GM23248 (cell line): ENCODE measurements at places on chromosomes 5 and 9. TPM values are rescaled to one million over a fixed set of nuclear protein-coding genes. Genes with fewer than 3 reads are reported as not detected.
A peak's percentile ranks its signal among the peaks of the same experiment; 100 is the strongest.

DNA sequence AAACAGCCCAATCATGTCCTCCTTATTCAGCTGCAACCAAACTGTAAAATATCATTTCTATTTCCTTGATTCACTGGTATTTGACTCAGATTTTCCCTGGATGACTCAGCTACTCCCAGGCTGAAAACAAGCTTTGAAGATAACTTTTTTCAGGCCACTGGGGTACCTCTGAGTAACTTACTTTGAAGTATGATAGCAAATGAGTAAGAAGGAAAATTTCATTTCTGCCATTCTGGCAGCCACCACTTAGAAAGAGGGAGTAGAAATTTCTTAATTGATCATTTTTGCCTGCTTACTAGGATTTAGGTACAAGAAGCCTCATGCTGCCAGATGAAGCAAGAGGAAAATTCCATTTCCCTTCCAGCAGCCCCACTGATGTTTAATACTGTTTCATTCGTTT, 247.4 kb downstream of the PRELID2 start:
- DNase-seq = peak; percentile 93

- peak; percentile 9 for DNase-seq
These were observed 85.7 kb upstream of the NIPBL start for GRCh38 chr5:36790847-36791246.

DNA sequence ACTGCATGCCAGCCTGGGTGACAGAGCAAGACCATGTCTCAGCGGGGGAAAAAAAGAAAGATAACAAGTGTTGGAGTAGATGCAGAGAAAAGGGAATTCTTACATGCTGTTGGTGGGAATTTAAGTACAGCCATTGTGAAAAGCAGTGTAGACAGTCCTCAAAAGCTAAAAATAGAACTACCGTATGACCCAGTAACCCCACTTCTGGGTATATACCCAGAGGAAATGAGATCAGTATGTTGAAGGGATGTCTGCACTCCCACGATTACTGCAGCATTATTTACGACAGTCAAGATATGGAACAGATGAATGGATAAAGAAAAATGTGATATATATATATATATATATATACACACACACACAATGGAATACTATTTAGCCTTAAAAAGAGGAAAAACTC, 225.3 kb upstream of the SLC24A2 start:
- DNase-seq = no peak

GRCh38 chr5:965604-966344, 42.8 kb upstream of the NKD2 start:
- no peak for DNase-seq

The TAF11L12 gene
- not detected in 2 replicates for total RNA-seq

The EDIL3 gene
- total RNA-seq = 16.3 and 24.1 TPM in 2 replicates

- no peak for DNase-seq
These were observed 31.2 kb downstream of the PIK3R1 start for GRCh38 chr5:68246802-68247201.

DNA sequence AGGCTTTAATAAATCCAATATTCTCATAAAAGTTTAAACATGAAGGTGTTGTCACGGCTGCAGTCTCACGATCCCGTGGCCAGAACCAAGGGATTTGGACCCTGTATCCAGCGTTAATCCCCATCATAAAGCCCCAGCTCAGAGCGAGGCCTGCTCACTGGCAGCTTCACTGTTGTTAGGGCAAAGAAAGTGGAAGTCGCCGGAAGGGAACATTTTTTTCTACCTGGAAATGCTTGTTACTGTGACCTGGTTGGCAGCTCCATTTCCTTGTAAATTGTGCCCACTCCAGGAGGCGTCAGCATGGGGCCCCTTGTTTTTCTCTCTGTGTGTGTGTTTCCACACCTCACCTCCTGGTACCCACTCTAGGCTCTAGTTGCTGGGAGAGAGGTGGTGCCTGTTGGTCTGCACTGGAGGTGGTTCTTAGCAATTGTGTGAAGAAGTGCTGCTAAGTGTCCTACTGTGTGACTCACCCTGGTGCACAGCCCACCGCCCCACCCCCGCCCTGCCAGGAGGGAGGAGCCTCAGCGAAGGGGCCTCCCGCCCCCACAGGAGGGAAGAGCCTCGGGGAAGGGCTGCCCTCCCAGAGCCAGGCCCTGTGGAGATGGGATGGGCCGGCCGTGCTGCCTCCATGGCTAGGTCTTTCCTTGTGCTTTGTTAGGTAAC, 105.1 kb downstream of the EHMT1 start:
- peak; percentile 30 for DNase-seq

The C9orf153 gene
- not detected in 2 replicates for total RNA-seq

- no peak for DNase-seq
These were observed 487 bp downstream of the SPATA24 start for GRCh38 chr5:139403418-139403786.

- DNase-seq = no peak
These were observed 104.6 kb upstream of the LRRTM2 start for GRCh38 chr5:138979684-138980280.

DNA sequence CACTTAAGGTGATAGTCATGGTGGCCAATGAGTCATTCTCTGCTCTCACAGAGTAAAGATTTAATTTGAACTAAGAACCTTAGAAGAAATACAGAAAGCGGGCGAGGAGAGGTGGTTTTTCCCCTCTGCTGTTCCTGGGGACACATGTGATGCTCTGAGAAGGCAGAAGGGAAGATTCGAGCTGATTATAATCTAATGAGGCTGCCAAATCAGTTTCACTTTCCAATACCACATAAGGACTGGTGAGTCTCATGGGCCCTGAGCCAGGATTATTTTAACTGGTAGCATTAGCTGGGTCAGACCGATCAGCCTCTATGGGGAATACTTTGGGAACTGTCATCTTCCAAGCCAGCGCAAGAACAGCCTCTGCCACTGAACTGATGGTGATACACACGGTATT, 116.5 kb downstream of the SLC1A3 start:
- peak; percentile 21 for DNase-seq

DNA sequence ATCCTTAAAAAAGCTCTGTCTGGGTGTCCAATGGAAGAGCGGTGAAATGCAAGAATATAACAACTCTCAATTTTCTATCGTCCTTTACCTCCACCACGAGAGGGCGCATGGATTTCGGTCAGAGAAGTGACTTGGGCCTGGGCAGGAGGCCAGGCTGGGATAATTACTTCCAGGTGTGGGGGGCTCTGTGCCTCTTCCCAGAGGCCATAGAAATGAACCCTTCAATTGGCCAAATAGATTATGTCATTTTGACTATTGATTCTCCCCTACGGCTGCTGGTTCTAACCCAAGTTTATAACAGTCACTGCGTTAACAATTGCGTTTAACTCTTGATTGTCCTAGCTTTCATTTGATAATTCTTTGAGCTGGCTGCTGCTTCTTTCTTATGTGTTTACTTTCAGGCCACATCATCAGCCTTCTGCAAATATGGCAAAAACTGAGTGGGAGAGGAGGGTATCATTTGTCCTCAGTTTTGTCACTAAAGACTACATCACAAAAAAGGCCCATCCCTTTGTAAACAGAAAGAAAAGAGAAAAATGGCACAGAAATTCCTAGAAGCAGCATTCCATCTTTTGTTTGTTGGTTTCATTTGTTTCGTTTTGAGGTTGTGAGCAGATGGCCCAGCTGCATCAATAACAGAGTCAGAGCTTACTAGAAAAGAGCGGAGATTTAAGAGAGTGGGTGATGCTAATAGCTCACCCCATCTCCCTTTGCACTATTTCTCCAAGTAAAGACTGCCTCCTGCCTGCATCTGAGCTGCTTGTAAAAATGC, 45.4 kb upstream of the ZFR start:
- peak; percentile 89 for DNase-seq
